Calu3 (cell line): ENCODE measurements at places on chromosomes 12 and 14. TPM values are rescaled to one million over a fixed set of nuclear protein-coding genes. Genes with fewer than 3 reads are reported as not detected.

GRCh38 chr12:23810329-23810902, 139.1 kb downstream of the SOX5 start:
- DNase-seq: no peak

DNA sequence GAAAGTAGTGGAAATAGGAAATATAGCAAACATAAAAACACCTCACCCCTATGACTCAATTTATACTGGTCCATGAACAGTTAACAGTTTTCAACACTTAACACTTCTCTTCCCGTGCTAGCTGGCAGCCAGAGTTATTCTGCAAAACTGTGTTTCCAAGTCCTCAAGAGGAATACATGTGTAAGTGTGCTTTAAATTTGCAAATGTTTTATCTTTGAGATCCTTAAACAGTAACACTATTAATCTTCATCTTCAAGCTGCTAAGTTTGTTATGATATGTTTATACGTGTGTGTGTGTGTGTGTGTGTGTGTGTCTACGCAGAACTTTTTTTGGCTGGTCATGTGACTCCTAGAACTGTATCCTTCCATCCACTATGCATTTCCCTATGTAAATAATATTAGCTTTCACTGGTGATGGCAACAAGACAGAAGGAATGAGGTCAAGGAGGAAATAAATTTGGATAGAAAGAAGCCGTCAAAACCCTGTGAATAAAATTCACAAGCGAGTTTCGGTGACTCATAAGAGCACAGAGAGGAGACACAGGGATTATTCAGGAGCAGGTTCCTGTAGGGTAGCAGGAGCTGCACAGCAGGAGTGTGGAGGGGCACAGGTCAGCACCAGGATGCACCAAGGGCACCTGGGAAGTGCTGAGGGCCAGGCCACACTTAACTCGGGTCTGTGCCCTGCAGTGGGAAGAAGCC, 105.9 kb upstream of the ETV6 start:
- DNase-seq: peak; percentile 15

GRCh38 chr14:79540394-79540793, 670.9 kb downstream of the DIO2 start:
- no peak for DNase-seq

GRCh38 chr12:109894939-109895338, 5.1 kb upstream of the TCHP start:
- no peak for DNase-seq

Gene OR2AP1
- not detected in 2 replicates for total RNA-seq

DNA sequence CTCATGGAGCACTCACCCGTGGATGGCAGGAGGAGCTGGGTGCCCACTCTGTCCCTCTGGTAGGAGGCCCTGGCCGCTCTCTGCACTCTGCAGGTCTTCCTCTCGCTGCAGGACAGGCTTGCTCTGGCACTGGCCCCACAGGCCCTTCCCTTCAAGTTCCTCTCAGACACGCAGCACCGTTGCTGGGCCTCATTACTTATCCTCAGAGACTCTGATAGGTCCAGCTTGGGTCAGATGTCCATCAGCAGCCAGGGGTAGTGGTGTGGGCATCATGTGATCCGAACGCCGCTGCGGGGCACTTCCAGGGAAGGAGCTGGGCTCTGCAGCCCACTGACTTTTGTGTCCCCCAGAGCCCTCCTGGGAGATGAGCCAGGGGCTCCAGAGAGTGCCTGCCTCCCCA, 11.8 kb downstream of the OTUB2 start:
- no peak for DNase-seq

- no peak for DNase-seq
Observed at GRCh38 chr12:8950702-8951478, 1.4 kb upstream of the M6PR start.

- no peak for DNase-seq
Observed at GRCh38 chr12:23950775-23951451, 1.4 kb upstream of the SOX5 start.

- no peak for DNase-seq
Observed at GRCh38 chr12:2759733-2760132, 35.0 kb upstream of the FKBP4 start.

DNA sequence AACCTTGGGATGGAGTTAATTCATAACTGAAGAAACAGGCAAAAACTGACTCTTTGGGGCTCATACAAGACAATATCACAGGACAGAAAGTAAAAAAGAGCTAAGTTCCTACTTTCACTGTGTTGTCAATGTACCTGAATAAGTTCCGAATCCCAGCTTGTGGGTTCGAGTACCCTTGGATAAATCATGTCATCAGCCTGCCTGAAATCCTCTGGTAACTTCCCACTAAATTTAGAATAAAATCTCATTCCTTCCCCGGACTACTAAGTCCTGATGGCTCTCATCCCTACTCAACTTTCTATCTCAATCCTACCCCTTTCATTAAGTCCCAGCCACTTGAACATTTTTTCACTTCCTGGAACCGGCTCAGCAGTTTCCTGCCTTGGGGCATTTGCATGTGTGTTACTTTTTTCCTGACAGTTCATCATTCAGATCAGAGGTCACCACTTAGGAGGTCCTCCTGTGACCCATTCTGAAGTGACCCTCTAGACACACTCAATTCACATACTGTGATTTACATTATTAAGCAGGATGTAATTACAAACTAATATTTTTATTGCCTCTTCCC, 12.7 kb downstream of the ERP29 start:
- no peak for DNase-seq

Gene POTEG
- total RNA-seq: not detected in 2 replicates

Gene SMIM41
- total RNA-seq: not detected in 2 replicates

Gene GZMB
- total RNA-seq: not detected in 2 replicates

DNA sequence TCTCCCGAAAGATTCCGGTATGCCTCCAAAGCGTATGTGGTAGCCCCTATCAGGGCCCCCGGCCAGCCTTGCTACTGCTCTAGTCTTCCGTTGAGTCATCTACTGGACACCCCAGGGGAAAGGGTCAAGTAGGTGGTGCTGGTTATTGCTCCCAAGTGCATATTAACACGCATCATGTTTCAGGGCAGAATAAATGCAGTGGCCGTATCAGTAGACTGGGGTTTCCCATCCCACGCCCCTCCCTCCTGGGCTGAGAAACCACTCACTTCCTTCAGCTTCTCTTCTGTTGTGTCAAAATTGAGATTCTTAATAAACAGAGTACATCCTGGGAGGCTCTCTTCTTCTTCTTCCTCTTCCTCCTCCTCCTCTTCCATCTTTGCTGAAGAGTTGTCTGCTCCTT, 39.3 kb downstream of the RBM19 start:
- DNase-seq: no peak

DNA sequence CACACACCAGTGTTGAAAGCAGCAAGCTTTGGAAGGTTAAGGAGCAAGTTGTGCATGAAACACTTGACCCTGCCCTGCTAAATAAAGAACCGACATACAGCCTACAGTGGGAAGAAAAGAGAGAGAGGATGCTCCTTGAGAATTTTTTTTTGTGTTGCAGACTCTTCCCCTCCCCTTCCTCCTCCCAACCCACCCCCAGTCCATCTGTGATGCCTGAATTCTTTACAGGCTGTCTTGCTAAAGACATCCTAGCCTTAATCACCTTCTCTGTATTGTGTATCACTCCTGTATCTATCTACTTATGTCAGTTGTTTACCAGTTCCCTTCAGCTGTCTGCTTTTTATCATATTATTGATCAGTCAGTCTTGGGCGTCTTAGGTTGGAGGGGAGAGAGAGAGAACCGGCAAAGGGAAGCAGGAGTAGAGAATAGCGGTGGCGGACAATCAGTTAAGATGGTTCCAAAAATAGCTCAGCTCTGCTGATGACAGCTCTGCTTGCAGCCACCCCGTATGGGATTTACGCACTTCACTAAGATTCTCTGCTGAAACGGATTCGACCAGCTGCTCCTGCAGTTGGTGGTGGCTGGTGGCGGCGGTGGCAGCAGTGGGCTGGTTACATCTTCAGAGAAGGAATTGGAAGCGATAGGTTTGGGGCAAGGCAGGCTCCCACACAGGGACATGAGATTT, 664.7 kb downstream of the NRXN3 start:
- DNase-seq: no peak

- peak; percentile 71 for DNase-seq
Observed at GRCh38 chr12:80778005-80778541, 61.4 kb downstream of the MYF5 start.

DNA sequence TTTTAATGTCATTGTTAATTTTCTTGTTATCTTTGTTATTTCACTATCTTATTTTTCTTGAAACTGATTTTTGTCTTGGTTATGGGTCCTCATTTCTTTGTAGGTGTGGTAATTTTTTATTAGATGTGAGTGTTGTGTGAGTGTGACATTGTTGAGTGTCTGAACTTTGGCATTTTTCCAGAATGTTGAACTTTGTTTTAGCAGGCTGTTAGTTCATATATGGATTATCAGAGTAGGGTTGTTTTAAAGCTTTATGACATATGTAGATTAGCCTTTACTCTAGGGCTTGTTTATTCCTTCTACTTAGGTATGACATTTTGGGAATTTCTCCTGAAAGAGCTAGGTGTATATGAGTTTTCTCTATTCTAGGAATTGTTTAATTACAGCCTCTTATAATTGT, 103.9 kb downstream of the ARID2 start:
- no peak for DNase-seq

GRCh38 chr14:79781882-79782281, 429.4 kb downstream of the DIO2 start:
- DNase-seq: no peak
